ENCODE measurements at places on chromosomes 6 and 20.

DNA sequence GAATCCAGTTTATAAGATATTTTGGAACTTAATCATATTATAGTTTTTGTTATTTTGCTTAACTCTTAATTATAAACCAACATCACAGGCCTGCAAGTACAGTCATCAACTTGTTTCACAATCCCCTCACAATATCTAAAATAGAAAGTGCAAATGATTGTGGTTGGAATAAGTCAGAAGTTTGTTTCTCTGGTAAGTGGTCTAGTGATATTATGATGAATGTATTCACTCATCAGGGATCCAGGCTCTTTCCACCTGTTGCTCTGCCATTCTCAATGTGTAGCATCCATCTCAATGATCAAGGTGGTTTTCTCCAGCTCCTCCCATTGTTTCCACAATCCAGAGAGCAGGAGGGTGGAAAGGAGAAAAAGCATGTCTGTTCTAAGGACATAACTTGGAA, 54.2 kb downstream of the OPN5 start:
- no peak for DNase-seq

DNA sequence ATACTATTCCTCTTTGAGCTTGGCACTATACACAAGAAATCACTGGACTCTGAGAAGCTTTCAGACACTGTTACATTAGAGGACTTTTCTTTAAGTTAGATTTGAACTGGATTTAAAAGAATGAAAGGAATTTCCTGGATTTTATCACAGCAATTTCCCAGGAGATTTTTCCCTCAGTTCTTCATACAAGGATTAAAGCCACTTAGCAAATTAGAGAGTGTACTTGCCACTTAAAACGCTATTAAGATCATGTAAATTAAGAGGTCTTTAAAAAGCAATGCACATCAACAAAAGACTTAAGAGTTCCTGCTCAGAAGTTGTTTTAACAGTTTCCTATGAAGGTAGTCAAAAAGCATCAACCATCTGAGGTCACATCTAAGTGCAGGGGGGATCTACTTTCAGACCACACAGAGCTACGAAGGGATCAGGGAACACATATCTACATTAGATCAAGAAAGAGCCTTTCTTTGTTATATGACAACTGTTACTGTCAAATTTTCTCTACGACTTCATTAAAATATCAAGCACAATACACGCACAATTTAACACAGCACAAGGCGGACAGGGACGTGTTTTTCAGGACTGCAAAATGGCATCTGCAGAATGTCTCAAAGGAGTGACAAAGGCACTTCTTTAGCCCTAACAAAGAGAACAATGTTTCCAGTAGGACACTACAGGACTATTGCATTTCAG, 65.8 kb downstream of the EPB41L2 start:
- no peak for DNase-seq

GRCh38 chr6:16850681-16851026, 89.4 kb upstream of the ATXN1 start:
- no peak for DNase-seq

GRCh38 chr6:89840538-89840937, 10.9 kb downstream of the CASP8AP2 start:
- DNase-seq: no peak

DNA sequence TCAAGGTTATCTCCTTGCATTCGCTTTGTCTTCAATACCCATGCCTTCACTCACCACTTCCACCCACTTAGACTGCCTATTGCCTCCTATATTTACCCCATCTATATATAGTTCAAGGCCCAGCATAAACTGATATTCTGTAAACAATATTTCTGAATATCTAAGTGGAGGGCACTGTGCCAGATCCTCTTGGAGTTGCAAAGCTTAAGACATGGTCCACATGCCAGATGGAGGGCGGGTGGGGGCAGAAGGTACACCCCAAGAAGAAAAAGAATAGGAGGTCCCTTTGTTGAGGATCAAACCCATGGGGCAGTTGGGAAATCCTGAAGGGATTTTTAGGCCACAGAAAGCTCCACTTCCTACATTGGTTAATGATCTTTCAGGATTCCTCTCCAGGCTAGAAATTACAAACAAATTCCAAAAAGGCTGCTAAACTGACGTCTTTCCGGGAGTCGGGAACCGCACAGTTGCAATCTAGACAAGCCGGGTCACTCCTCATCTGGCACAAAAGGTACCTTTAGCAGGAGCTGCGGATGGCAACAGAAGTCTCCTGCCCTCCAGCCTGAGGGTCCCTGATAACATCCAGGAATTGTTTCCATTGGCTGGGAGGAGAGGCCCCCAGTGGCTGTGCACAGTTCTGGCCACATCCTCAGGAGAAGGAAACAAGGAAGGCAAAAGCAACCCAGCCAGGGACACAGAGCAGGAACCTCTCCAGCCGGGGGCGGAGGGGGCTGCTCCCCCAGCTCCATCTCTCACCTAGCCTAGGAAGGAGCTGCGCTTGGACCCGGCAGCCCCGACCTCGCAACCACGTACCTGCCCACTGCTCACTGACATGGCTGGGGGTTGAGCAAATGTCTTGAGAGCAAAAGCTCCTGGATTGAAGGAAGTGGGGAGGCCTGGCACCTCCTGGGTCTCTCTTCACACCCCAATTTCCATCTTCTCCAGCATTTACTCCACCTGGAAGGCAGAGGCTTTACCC, 5.9 kb upstream of the LPIN3 start:
- no peak for DNase-seq

DNA sequence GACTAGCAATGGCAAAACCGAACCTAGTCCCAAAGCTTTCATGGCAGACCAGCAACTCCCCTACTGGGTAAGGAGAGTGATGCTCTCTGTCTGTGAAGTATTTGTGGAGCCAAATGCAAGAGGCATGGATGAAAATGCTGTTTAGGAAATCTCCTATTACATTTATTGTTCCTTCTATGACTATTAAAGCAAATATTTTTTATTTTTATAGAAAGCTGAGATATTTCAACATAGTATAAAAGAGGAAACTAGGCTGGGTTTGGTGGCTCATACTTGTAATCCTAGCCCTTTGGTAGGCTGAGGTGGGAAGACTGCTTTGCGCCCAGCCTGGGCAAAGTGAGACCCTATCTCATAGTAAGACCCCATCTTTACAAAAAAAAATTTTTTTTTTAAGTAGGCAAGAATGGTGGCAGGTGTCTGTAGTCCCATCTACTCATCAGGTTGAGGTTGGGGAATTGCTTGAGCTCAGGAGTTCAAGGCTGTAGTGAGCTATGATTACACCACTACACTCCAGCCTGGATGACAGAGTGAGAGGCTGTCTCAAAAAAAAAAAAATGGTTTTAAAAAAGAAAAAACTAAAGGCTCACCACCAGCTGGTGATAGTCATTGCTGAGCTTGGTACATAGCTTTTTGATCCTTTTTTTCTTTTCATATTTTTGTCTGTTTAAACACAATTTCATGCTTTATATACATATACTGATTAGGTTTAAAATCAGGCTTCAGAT, 11.3 kb downstream of the KDM1B start:
- DNase-seq: no peak

- no peak for DNase-seq
These were observed 12.9 kb upstream of the BTN3A3 start for GRCh38 chr6:26427451-26427809.

GRCh38 chr6:34745277-34746103, 11.8 kb upstream of the SNRPC start:
- no peak for DNase-seq

DNA sequence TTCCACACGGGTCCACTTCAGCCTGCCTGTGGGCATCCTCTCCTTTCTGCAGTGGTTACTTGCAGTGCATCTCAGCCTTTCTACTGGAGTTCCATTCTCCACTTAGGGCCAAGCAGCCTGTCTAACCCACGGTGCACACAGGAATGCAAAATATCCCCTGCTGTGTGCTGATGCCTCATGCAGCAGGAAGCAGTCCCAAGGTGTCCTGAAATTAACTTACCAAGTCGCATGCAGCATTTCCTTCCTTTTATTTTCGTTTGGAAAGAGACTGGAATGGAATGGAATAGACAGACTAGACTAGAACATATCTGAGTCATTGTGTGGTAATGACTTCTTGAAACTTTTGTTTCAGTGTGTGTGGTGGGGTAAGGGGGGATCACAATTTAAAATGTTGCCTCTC, 25.9 kb upstream of the FOXQ1 start:
- DNase-seq: no peak

DNA sequence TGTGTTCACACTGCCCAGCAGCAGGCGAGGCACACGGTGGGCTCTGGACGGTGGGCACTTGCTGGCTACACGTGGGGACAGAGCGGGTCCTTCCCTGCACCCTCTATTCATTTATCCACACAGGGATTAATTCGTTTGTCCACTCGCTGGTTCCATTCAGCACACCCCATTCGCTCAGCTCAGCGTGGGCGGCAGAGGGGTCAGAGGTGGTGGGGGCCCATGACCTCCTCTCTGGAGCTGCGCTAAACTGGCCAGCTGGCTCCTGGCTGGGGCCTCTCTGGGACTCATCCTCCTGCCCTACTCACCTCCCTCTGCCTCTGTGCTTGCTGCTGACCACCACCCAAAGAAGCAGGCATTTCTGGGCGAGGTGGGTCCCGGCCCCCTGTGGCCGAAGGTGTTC, 21.4 kb upstream of the RBBP8NL start:
- no peak for DNase-seq

DNA sequence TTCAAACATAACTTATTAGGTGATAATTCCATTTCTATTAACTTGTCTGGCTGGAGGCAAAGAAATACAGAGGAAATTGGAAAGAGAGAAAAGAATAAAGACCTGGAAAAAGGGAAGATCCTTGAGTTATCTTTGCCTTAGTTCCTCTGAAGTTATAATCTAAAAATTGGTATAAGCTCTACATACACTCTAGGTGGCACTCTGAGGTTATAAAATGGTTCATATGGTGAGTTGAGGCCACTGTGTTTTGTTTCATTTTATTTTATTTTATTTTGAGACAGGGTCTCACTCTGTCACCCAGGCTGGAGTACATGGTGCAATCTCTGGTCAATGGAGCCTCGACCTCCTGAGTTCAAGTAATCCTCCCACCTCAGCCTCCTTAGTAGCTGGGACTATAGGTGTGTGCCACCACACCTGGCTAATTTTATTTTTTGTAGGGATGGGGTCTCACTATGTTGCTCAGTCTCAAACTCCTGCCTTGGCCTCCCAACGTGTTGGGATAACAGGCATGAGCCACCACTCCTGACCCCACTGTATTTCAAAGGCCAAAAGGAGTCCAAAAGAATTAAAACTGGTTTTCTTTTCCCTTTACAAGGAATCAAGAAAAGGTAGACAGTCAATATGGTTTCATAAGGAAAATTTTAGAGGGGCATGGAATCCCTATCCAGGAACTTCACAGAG, 19.4 kb downstream of the GPX6 start:
- DNase-seq: no peak

- no peak for DNase-seq
These were observed 115.4 kb downstream of the PFDN4 start for GRCh38 chr20:54323227-54323734.

GRCh38 chr20:38331245-38331644, 15.0 kb upstream of the LBP start:
- DNase-seq: no peak

DNA sequence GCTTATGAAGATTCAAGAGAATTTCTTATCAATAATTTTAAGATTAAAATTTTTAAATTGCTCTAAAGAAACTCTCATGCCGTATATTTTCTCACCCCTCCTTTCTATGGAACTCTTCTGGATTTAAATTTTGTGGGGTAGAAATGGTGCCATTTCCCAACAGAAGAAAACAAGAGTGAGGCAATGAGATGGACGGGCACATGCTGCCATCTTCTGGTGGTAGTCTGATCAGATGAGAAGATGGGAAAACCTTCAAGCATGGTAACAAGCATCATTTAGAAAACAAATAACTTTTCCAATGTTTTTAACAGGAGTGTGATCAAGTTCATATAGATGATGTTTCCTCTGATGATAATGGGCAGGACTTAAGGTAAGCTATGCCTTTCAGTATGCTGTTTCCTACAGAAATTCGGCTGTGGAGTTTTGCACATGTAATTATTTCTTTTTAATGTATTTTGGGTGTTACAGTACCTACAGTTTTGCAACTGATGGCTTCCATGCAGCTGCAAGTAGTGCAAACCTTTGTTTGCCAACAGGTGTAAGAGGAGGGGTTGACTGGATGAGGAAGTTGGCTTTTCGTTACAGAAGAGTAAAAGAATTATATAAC, 271.4 kb downstream of the EYA4 start:
- DNase-seq: peak; percentile 13

- no peak for DNase-seq
These were observed 6.1 kb upstream of the SCGN start for GRCh38 chr6:25645916-25646315.

DNA sequence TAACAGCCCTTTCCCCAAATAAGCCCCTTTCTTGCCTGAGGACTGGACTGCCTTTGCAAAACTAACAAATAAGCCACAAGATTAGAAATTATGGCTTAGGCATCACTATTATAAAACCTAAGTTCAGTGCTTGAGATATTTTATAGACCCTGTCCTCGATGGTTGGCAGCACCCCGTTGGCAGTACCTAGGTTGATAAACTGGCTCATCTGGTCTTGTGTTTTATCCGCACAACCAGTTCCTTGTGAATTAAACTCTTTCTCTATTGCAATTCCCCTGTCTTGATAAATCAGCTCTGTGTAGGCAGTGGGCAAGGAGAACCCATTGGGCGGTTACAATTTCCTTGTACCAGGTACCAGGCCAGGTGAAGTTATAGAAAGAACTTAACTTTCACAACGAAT, 6.6 kb downstream of the LRP11 start:
- no peak for DNase-seq

- DNase-seq: no peak
These were observed 75.3 kb upstream of the TIAM2 start for GRCh38 chr6:154919806-154920205.

DNA sequence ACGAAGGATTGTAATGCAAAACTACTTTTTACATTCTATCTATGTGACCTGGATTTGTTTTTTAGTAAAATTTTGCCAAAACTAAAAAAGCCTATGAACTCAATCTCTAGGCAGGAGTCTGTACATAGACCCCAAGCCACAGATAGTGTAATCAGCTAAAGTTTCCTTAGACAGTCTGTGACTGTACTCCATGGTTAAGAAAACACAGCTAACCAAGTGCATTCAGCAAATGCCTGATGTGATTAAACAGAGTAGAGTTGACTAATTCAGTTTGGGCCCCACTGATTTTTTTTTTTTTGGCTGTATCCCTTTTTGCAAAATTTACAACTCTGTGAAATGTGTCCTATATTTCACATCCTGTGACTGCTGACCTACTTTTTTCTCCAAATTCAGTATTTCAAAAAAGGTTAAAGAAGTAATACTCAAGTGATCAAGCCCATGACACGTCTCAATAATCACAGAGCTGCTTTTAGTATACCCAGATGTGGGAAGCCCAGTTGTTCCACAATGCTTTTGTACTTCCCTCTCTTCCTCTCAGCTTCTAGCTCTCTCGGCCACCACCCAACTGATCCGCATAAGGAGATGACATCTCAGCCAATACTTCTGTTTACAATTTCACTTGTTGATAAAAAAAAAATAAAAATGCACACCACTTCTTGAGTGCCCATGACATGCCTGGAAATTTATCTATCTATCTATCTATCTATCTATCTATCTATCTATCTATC, 108.8 kb upstream of the TBX18 start:
- DNase-seq: no peak

All from stimulated activated CD4-positive, alpha-beta T cell treated with anti-CD3 and anti-CD28 coated beads, Interleukin-12 subunit alpha, Interleukin-12 subunit beta, amount 100 ng/mL, for 24 hours (primary cell).